Stimulated activated CD8-positive, alpha-beta memory T cell treated with anti-CD3 and anti-CD28 coated beads, Interleukin-2, amount 100 ng/mL, for 1 hour (primary cell): ENCODE measurements at places on chromosomes 7 and 10.

DNA sequence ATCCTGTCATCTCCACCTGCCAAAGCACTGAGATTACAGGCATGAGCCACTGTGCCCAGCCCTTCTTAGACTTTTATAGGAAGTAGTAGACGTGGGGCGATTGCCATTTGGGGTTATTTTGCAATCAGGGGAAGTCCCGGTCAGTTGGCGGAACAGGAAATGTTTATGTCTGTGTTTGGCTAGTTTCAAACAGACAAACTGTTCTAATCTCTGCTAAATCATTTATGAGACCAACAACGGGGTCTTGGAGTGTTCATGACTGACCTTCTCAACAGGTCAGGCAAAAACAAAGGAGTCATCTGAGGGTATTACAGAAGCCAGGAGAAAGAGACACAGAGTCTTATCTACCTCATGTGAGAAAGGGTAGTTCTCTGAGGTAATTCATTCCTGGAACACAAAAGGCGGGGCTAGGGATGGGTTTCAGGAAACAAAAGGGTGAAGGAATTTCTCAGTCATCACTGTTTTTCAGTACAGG lies 6.6 kb upstream of the TPK1 start:
- DNase-seq, result no peak

- no peak for DNase-seq
Observed at GRCh38 chr7:121288894-121289293, 39.9 kb upstream of the WNT16 start.

- DNase-seq, result no peak
Observed at GRCh38 chr7:142800088-142800487, 29.3 kb downstream of the PRSS2 start.

DNA sequence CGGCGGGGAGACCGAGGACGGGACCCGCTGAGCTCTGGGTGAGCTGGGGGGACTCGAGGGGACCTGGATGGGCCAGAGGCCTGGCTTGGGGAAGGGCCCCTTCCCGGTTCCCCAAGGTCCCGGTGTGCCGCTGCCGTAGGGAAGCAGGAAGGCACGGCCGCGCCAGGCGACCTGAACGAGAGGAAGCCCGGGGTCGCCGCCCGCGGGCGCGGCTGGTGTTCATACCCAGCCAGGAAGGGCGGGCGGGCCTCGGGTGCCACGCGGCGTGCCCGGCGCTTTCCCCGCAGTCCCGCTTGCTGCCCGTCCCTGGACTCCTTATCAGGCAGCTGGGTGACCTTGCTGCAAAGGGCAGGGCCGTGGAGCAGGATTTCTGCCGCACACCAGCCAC lies 38.0 kb downstream of the ZNF777 start:
- DNase-seq, result no peak

DNA sequence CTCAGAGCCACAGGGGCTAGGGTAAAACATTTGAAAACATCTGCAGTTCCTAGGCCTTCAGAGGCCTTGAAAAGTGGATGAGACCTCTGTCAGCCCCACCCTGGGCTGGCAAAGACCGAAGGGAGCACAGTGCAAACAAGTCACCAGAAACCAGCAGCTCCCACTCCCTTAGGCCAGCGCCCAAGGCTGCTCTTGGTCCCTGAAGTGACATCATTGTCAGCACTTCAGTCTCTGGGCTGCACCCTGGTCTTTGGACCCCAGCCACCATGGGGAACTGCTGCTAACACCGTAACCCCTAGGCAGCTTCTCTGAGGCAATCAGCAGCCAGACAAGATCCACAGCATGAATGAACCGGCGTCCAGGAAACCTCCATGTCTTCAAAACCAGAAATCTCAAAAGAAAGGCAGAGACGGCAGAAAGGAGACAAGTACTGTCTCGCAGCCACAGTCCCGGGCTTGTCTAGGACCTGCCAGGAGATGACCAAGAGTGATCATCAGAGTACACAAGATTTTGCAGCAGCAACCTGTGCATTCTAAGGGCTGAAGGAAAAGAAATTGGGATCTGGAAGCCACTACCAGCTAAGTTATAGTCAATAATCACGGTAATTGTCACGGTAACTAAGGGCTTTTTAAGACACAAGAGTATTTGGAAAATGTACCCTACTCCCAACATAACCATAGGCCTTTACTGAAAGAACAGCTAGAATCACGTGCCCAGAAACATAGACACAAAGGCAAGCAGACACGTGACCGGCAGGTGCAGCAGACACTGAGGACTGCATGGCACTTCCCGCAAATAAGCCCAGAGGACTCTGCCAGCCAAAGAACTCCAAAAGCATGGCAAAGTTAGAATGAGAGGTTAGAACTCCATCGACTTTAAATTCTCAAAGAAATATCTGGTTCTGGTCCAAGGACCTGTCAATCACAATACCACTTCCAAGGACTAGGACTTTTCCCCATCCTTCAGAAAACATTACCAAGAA lies 23.3 kb downstream of the CPXM2 start:
- no peak for DNase-seq

DNA sequence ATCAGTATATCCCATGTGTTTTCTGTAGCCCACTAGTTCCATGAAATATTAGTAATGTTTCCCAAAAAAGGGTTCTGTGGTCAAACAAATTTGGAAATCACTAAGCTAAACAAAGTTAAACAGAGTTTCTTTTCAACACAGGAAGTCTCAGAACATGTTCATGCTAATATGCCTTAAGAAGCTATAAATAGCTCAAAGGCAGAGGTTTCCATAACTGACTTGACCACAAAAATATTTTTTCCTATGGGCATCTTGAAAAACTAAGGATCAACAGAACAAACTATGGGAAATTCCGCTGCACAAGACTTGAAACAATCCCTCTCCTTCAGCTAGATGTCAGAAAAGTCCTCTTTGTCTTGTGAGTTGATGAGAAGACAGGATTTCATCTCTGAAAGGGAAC lies 59.7 kb downstream of the SEM1 start:
- DNase-seq, result no peak

- no peak for DNase-seq
Observed at GRCh38 chr10:56905051-56905450, 544.0 kb upstream of the ZWINT start.

- no peak for DNase-seq
Observed at GRCh38 chr7:71361451-71362032, 229.6 kb downstream of the GALNT17 start.

DNA sequence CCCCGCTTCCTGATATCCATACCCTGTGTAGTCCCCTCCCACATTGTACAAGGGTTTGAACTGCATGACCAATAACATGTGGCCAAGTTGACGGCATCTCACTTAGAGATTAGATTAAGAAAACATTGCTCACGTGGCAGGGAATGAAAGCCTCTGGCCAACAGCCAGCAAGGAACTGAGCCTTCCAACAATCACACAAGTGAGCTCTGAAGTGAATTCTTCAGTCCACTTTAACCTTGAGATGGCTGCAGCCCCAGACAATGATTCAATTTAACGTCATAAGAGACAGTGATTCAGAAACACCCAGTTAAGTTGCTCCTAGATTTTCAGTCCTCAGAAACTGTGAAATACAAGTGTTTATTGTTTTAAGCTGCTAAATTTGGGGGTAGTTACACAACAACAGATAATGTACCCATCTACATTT lies 165.9 kb upstream of the PLXNA4 start:
- DNase-seq, result no peak

DNA sequence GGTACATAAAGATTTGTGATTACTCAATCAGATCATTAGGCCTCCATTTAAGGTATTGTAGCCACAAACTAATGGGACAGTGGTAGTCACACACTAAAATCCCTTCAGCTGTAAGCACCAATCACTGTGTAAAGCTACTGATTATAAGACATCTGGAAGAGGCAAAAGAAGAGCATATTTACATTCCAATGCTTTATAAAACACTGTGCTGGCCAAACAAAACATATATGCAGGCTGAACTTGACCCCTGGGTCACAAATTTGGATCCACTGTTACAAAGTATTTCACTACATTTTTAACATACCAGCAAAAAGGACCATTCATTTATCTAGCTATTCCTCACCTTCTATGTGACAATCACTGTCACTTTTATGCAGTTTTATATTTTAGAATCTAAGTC lies 41.4 kb upstream of the ANLN start:
- DNase-seq, result no peak

DNA sequence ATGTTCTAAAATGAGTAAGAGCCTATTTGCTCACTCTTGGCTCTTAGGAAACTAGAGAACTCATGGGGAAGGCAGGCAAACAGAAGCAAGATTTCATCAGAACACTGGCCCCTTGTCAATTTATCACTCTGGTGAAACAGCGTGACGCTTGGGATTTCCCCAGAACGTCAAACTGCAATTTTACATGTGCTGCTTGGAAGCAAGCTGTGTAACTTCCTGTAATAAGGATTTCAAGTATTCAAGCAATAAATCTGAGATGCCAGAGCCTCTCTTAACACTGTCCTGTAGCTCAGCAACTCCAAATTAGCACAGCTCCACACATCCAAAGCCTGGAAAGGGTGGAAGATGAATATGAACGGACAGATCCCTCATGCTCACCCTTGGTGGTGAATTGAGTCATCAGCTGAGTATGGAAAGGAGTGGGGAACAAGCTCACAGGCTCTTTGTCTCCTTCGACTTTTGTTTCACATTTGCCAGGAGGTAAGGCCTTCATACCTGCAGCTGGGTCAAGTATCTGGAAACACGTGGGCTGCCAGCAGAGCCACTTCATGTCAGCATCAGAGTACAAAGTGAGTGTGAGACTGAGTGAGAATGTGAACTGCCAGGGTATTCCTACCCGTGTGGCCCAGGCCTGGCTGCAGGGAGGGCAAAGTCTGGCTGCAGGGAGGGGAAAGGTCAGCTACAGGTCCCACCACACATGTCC lies 140.4 kb upstream of the NAMPT start:
- no peak for DNase-seq

DNA sequence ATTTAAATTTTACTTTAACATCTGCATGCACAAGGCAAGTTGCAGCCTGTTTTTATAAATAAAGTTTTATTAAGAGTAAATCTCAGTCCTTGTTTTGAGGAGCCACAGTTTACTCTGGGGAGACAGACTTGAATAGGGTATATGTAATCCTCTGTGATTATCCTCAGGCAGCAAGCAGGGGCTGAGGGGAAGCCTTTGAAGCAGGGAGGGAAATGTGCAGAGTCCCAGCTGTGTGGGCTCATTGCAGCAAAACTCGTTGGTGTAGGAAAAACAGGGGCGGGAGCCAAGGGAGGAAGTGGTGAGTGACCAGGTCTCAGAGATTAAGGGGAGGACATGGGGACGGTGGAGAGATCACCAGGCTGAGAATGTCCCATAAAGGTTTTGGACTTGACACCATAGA lies 34.3 kb upstream of the SMC3 start:
- DNase-seq, result no peak

GRCh38 chr7:137753948-137754851 lies 92.6 kb downstream of the DGKI start:
- no peak for DNase-seq

DNA sequence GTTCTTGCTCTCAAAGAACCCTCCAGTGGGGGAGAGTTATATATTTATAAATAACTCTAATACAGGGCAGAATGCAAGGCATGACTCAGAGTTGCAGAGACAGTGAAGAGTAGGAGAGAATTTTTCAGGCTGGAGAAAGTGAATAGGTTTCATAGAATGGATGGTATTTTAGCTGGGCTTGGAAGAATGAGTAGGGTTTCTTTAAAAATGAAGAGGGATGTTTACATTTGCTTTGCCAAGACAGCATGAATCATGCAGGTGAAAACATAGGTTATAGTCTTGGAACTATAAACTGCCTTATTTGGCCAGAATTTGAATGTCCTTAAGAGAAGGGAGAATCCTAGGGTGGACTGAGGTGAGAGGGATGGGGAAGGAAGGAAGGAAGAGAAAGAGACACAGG lies 124.8 kb downstream of the CPED1 start:
- DNase-seq, result no peak
